ENCODE measurements at places on chromosomes 2 and 18.

DNA sequence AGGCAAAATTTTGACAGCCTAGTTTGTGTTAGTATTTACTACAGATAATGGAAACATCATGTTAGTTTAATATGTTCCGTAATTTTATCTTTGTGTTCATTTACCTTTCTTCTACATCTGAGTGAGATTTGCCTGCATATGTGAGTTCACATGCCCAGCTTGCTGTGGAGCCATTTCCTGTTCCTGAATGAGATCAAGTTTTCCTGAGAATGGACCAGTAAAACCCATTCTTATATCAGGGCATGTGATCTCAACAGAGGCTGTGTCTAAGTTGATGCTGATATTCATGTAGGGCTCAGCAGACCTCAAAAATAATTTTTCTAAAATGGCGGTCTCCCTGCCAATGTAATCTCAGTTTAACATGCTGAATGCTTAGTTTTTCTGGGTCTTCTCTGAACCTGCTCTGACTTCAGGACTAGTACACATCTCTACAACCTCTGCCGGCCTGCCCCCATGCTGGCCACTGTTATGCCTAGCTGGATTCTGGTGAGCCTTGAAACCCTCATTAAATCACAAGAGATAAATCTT, 1.0 kb downstream of the IL1A start:
- DNase-seq, result no peak

- DNase-seq, result no peak
Observed at GRCh38 chr2:207008105-207008990, 69.0 kb downstream of the CPO start.

DNA sequence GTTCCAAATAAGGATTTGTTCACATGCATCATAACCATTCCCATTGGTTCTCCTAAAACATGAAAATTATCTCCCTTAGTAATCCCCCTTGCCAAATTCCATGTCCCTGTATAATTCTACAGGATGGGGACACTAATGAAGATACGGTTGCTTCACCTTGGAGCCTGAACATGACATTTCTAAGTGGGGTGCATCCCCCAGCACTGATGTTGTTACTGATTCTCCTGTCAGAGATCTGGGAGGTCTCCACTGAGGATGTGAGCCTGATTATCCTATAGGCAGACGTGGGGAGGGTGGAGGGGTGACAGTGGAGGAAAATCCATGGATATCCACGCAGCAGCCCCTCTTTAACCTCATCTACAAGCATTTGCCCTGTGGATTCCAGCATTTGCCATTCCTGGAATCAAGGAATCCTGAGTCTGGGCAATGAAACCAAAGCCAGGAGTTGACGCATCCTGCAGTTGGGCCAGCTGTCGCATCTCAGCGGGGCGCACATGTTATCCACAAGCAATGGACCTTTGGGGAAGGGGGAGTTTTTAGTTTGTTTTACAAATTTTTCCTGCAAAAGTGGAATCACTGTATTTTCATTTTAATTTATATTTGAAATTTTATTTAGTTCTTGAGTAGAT, 57.3 kb downstream of the HK2 start:
- DNase-seq, result no peak

GRCh38 chr2:141341444-141341843, 789.4 kb downstream of the LRP1B start:
- DNase-seq, result no peak

DNA sequence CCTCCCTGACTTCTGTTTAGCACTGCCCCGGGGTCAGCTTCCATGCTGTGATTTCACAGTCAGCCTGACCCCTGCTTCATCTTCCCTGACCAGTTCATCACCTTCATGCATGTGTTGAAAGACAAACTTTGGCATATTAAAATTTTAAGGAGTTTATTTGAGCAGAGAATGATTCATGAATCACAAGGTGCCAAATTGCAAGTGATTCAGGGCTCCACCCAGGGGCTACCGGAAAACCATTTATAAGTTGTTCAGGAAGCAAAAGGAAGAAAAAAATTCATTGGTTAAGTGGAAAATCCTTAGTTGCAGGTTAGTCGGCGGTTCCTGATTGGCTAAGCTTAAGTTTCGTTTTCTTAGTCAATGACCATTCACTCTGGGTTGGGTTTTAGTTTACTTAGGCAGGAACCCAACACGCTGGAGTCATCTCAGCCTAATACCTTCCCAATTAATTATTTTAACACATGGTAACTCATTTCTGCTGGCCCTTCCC, 10.6 kb downstream of the IL1F10 start:
- DNase-seq, result no peak

DNA sequence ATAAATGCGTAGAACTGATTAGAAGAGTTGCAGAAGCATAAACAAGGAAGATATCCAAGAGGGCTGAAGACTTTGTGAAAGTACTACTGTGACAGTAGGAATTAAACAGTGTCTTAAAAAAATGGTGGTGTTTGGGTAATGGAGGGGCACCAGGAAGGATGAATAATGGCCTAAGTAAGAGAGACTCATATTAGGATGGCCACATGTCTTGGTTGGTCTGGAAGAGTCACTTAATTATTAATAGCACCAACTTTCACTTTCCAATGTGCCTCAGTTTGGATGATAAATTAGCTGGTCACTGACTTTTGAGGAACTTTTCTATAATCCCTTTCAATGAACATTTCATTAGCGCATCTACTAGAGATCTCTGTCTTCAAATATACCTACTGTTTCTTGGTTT, 372.2 kb downstream of the NYAP2 start:
- DNase-seq, result no peak

- no peak for DNase-seq
Observed at GRCh38 chr18:10726198-10727068, 200.6 kb downstream of the NAPG start.

All from GM12892 (cell line).